ENCODE measurements at places on chromosomes 13 and 19.

DNA sequence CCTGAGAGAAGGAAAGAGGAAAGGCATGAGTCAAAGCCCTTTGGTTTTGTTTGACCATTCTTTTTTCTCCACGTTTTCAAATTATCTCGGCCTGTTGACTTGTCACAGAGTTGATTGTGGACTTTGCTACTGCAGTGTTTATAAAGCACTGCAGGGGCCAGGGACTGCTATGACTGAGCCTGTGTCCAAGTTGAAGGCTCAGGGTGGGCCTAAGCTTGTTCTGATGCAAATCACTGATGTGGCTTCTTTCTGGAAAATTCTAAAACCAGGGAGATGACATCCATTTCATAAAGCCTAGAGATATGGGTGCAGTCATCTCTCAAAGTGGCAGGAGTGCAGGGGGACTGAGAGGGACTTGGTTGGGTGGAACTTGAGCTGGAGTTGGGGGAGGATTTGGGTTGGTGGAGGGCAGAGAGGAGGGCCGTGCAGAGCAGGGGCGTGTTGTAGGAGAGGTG lies 1.2 kb upstream of the CXCL17 start:
- DNase-seq: no peak

DNA sequence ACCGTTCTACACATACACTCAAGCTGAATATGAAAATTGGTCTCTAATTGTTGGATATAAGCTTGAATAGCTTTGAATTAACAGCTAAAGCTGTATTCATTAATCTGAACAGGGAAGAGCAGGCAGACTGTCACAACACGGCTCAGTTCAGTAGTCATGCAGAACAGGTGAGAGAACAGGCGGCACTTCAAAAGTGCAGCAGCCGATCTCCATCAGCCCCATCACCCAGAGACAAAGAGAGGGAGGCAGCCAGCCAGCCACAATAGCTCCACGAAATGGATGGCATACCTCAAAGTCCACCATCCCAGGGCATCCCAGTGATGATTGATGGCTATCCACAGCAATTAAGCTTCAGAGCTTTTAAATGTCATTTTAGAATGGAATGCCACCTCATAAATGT lies 419.2 kb downstream of the OLFM4 start:
- no peak for DNase-seq

GRCh38 chr19:23002690-23003422 lies at the start of gene ZNF728:
TSS of gene ZNF728 (minus strand) at chr19:23003176. CDS start at chr19:23003030, 146 bp downstream.
- no peak for DNase-seq

DNA sequence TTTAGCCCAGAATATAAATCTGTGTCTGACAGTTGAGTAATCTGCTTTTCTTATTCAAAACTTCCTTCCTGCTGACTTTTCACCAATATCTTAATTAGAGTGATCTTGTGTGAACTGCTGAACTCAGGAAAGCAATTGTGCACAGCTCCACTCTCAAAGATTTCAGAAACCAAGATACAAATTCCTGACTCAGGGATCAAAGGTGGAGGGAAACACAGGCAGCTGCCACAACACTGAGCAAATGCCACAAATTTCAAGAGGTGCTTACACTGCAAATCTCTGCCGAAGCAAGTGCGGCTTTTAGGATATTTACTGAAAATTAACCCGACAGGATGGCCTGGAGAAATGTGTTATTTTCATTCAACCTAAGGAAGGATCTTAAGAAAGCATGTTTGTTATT lies 111.4 kb downstream of the STOML3 start:
- no peak for DNase-seq

- no peak for DNase-seq
These were observed 518 bp upstream of the PLPP2 start for GRCh38 chr19:291561-292280.

DNA sequence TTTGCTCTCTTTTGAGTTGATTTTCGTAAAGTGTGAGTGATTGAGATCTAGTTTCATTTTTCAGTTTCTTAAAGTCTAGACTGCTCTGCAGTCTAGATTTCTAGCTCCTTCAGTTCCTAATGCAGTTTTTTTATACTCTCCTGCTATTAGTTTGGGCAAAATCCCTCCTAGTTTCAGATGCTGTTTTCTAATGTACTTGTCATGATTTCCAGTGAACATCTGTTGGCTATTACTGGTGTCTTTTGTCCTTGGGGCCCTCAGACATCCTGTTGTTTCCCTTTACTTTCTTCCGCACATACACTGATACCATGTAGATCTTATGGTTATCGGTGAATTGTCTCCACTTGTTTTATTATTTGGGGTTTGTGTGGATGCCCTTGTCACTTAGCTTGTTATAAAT lies 292.1 kb downstream of the TDRD3 start:
- no peak for DNase-seq

- DNase-seq: no peak
These were observed 8.7 kb upstream of the GALP start for GRCh38 chr19:56167064-56167578.

DNA sequence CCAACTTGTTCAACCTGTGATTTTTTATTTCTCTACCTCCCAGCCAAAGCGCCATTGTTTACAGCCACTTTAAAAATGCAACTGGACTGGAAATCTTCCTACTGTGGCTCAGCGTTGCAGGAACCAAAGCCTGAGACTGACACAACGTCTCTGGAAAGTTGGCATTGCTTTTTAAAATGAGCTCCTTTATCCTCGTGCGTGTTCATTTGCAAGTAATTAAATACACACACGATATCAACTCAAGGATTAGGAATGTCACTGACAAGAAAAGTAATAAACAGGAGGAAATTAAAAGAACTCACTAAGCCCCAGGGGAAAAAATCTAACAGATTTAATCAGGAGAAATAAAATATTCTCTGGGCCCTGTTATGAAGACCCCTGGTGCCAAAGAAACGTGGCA lies 184.6 kb upstream of the IRS2 start:
- DNase-seq: no peak

All from stimulated activated CD8-positive, alpha-beta memory T cell treated with anti-CD3 and anti-CD28 coated beads, Interleukin-4, amount 100 ng/mL, for 4 hours (primary cell).